Stimulated activated naive CD4-positive, alpha-beta T cell (primary cell): ENCODE measurements at places on chromosomes 4 and X.
A peak's percentile ranks its signal among the peaks of the same experiment; 100 is the strongest.

- DNase-seq, result no peak
Measured at GRCh38 chr4:167868163-167868562, 224.2 kb upstream of the ANXA10 start.

GRCh38 chrX:10169175-10169574 lies 12.4 kb downstream of the CLCN4 start:
- no peak for DNase-seq

- peak; percentile 76 for DNase-seq
Measured at GRCh38 chrX:65697915-65698796, 30.7 kb downstream of the MSN start.

GRCh38 chr4:20318909-20319277 lies 67.2 kb downstream of the SLIT2 start:
- no peak for DNase-seq

- DNase-seq, result no peak
Measured at GRCh38 chrX:80022363-80023031, 7.9 kb downstream of the TBX22 start.
